Omental fat pad (tissue), 4 donors: ENCODE measurements at places on chromosomes 11 and 22.

DNA sequence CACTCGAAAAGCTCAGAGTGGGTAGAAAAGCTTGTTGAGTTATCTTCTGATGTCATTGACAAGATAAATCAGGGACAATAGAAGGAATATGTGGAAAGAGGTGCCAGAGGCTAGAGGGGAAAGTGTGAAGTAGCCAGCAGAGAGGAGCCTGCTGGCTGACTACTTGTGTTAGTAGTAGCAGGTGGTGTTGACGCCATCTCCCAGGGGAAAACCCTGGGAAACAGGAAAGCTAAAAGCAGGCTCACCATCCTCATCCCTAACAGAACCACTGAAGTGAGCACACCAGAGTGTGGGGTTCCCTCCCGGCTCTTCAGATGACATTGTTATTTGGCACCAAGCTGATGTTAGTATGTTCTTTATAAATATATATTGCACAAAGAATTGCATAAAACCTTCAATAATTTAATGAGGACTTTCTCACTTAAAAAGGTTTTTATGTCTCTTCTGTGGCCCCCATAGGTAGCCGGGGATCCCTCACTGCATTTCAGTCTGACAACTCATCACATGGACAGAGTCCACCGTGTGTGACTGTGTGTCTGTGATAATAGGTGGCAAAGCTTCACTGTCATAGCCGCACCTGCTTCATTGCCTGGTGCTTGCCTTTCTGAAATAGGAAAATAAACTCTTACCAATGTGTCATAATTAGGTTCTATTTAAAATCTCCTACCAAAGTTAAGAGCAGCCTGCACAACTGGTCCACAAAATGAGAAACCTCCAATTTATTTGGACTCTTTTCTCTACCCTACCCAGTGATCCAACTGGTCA lies 63.2 kb upstream of the TOP3B start:
- DNase-seq = no peak

DNA sequence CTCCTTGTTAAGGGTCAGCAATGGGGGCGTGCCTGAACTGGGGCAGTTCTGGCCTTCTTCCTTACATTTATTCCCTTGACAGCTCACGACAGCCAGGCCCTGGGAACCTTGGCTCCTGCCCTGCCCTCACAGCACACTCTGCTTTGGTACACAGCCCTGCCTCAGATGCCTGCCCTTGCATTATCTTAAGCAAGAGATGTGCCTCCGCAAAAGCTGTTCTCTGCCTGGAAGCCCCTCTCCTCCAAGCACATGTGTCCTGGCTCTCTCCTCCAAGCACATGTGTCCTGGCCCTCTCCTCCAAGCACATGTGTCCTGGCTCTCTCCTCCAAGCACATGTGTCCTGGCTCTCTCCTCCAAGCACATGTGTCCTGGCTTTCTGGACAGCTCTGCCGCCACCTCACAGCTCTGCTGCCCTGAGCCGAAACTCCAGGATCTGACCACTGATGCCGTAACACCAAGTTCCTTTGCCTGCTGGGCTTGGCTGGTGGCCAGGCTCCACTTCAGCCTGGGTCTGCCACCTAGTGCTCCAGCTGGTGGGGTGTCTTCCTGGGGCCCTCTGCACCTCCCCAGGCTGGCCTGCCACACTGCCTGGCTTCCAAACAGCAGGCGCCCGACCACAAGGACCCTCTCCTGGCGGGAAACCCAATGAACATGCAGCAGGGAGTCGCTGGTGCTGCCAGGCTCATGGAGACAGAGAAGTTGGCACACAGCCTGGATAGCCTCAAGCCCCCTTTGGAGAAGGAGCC lies 53.0 kb downstream of the SCUBE1 start:
- no peak for DNase-seq

DNA sequence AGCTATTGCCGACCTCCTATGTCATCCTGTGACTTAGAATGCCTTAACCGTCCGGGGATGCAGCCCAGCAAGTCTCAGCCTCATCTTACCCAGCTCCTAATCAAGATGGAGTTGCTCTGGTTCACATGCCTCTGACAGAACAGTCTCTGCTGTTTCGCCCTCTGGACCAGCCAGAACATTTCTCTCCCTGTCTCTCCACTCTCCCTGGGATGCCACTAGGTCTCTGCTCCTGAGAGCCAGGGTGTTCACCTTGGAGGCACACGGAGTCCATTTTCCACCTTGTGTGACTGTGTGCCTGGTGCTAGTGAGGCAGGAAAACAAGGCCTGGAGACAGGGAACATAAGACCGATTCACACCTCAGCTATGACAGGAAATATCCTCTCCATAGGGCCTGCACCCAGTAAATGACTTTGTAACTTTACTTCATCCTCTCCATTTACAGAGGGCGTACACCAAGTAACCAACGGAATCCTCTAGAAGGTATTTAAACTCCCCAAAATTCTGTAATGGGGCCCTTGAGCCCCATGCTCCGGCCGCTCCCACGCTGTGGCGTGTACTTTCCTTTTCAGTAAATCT lies 16.8 kb upstream of the B4GALNT4 start:
- no peak for DNase-seq

DNA sequence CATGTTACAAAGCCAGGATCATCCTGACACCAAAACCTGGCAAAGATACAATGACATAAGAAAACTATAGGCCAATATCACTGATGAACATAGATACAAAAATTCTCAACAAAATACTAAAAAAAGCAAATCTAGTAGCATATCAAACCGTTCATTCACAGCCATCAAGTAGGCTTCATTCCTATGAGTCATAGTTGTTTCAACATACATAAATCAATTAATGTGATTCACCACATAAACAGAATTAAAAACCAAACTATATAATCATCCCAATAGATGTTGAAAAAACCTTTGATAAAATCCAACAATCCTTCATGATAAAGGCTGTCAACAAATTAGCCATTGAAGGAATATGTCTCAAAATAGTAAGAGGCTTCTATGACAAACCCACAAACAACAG lies 1007.2 kb upstream of the RAG2 start:
- no peak for DNase-seq

DNA sequence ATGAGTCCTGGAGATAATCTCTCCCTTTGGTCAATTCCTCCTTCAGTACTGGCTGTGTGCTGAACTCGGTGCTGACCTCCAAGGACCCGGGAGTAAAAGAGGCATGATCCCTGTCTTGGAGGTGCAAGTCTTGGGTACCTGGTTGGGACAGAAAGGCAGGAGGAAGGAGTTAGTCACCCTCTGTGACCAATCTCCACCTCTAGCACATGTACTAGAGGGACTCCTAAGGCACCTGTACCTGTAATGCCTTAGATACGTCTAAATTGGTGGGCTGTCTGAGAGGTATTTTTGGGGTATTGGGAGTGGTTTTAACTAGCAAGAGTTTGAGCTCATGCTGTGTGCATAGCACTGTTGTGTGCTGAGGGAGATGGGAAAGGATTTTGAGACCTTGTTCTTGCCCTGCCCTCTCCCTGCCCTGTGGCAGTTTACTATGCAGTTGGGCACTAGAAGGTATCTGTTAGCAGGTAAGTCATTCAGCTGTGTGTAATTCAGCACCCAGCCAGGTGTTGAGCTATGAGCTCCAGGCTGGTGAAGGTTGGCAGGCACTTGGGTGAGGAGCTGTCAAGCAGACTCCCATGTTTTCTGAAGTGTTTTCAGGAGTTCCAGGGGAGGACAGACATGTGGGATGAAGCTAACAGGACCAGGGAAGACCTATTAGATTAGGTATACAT lies 2.5 kb downstream of the PANX1 start:
- no peak for DNase-seq

GRCh38 chr22:33382436-33382835 lies 324.3 kb upstream of the SYN3 start:
- no peak for DNase-seq
